Frontal cortex (tissue), 4 donors: ENCODE measurements at places on chromosomes 13 and 19. TPM values are rescaled to one million over a fixed set of nuclear protein-coding genes. Genes with fewer than 3 reads are reported as not detected.

Gene ZNF446
- total RNA-seq: 8.6 TPM

Gene GPR4
- under 0.01 TPM for total RNA-seq

Gene MISP3
- 0.41 TPM for total RNA-seq

Gene ZNF471
- total RNA-seq: 12.6 TPM

Gene FPR3
- under 0.01 TPM for total RNA-seq

Gene EHD2
- 1.2 TPM for total RNA-seq

Gene FFAR3
- total RNA-seq: not detected

Gene LGALS7
- not detected for total RNA-seq

Gene PRTN3
- 1.2 TPM for total RNA-seq

Gene PSG3
- not detected for total RNA-seq

Gene C13orf42
- total RNA-seq: under 0.01 TPM

Gene IGFL1
- total RNA-seq: not detected

Gene YJU2
- 17.9 TPM for total RNA-seq

Gene TEX101
- total RNA-seq: not detected

Gene IGFL3
- total RNA-seq: not detected

Gene C1QTNF9B
- total RNA-seq: 0.41 TPM

Gene CEACAM16
- total RNA-seq: not detected

Gene PRODH2
- total RNA-seq: not detected

Gene IGLON5
- 4.1 TPM for total RNA-seq

Gene CGB3
- not detected for total RNA-seq

Gene TTC9B
- 37.5 TPM for total RNA-seq

Gene ZNF599
- 13.5 TPM for total RNA-seq

Gene NLRP5
- not detected for total RNA-seq

Gene ZNF829
- total RNA-seq: 9.4 TPM

Gene CYSLTR2
- 3.7 TPM for total RNA-seq

Gene ZNF442
- 4.9 TPM for total RNA-seq

Gene PTGIR
- not detected for total RNA-seq

Gene ZNF610
- 20.0 TPM for total RNA-seq

Gene ZNF880
- 158 TPM for total RNA-seq
